ENCODE measurements at places on chromosomes 5 and 9.
A peak's percentile ranks its signal among the peaks of the same experiment; 100 is the strongest.

DNA sequence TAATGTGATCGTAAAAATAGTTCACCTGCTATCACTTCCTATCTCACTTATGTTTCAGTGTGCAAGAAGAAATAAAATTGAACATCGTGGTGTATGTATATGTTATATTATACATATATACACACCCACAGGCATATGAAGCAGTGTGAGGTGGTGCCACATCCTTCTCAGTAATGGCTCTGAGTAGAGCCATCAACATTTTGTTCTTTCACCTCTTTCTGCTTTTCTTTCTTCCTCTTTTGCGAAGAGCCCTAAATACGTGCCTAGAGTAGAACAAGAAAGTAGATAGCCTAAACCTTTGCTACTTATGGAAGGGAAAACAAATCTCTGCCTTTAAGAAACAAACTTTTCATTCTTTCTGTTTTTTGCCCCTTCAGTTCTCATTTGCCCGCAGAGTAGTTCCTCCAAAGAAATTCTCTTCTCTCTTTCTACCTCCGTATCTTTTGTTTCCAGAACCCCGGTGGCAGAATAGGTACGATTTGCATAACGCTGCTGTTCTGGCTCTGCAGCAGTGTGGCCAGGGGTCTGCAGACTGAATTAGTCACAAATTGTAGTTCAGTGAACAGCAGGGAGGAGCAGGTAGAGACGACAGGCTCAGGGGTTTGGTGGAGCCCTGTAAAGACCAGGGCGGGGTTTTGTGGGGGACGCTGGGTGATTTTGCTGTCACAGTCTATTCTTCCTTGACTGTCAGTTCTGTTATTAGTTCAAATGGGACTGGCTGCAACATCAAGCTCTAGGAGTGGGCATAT, 40.5 kb upstream of the PJA2 start:
- H3K27ac ChIP-seq: no peak overlapping the region
- DNase-seq: no peak
- peaks cover 11% of the 10 kb centered on the region for H3K4me1 ChIP-seq
- no peaks in the 10 kb centered on the region for H3K27me3 ChIP-seq

DNA sequence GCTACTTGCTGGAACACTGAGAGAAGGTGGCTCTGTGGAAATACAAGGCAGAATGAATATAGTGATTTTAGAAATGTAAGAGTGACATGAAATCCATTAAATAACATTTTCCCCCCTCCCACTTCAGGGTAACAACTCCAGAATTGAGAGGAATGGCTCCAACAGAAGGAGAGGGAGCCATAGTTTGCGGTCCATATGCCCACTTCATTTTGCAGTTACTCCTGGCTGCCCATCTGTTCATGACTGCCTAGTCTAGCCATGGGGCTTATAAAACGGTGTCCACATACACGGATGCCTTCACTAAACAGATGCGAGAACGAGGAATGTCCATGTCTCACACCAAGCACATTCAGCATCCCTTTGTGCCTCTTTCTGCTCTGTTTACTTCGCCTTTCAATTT, 186.7 kb downstream of the TMEM38B start:
- H3K4me1 ChIP-seq: no peaks in the 10 kb centered on the region
- H3K4me3 ChIP-seq: no peak overlapping the region
- no peaks in the 10 kb centered on the region for H3K36me3 ChIP-seq
- no peak overlapping the region for H3K27ac ChIP-seq
- no peaks in the 10 kb centered on the region for H3K27me3 ChIP-seq
- no peak for DNase-seq

GRCh38 chr5:74919487-74919886, 53.3 kb upstream of the FAM169A start:
- H3K27me3 ChIP-seq: no peaks in the 10 kb centered on the region
- no peak overlapping the region for H3K4me3 ChIP-seq
- DNase-seq: peak; percentile 81
- no peaks in the 10 kb centered on the region for H3K4me1 ChIP-seq

GRCh38 chr5:105812304-105812703, 1858.4 kb downstream of the EFNA5 start:
- no peak overlapping the region for H3K4me3 ChIP-seq

DNA sequence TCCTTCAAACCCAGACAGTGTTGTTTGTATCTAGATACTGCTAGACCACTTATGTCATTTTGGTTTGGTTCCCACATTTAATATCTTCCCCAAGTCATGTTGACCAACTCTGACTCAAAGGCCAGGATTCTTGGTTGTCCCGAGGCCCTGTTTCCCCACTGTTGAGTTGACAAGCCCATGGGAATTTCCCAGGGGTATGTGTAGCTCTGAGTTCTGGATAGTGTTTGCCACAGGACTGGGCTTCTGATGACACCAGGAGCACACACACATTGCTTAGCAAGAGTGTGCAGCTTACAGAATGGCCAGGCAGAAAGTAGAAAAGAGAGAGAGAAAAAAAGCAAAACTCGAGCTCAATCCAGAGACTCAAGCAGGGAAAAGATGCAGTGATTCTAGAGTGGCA, 214.4 kb downstream of the NXNL2 start:
- peak; percentile 85 for DNase-seq
- peak overlapping the region; percentile 74 for H3K27ac ChIP-seq
- H3K36me3 ChIP-seq: no peaks in the 10 kb centered on the region
- H3K27me3 ChIP-seq: no peaks in the 10 kb centered on the region

- no peak for DNase-seq
- no peaks in the 10 kb centered on the region for H3K4me1 ChIP-seq
- H3K36me3 ChIP-seq: no peaks in the 10 kb centered on the region
- no peaks in the 10 kb centered on the region for H3K27me3 ChIP-seq
- no peak overlapping the region for H3K27ac ChIP-seq
- H3K4me3 ChIP-seq: no peak overlapping the region
Observed at GRCh38 chr5:82811490-82811889, 265.7 kb downstream of the TMEM167A start.

DNA sequence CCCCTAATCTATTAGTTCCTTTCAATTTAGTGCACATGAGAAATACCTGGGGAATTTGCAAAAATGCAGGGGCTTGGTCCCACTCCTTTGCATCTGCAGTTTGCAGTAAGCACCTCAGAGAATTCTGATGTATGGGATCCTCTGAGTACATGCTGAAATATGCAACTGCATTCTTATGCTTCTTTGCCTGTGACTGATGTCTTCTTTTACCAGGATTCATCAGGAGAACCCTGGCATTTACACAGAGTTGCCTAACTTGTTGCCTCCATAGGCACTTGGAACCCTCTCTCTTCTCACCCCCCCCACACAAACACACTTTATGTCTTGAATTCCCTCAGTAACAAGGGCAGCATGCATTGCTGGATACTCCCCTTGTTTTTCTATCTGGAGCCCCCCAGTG, 173.1 kb downstream of the KDM4C start:
- no peaks in the 10 kb centered on the region for H3K27me3 ChIP-seq
- H3K36me3 ChIP-seq: no peaks in the 10 kb centered on the region
- H3K4me3 ChIP-seq: no peak overlapping the region
- no peak overlapping the region for H3K27ac ChIP-seq
- no peak for DNase-seq
- no peaks in the 10 kb centered on the region for H3K4me1 ChIP-seq

GRCh38 chr9:137123468-137123837, 8.9 kb upstream of the DPP7 start:
- no peaks in the 10 kb centered on the region for H3K36me3 ChIP-seq
- no peak for DNase-seq
- no peaks in the 10 kb centered on the region for H3K27me3 ChIP-seq
- H3K4me3 ChIP-seq: no peak overlapping the region
- peaks cover 20% of the 10 kb centered on the region for H3K4me1 ChIP-seq

- H3K36me3 ChIP-seq: peaks cover 36% of the 10 kb centered on the region
- peak overlapping the region; percentile 93 for H3K27ac ChIP-seq
- no peaks in the 10 kb centered on the region for H3K27me3 ChIP-seq
- DNase-seq: no peak
- peaks cover 24% of the 10 kb centered on the region for H3K4me1 ChIP-seq
Observed at GRCh38 chr9:35606138-35606504, 1.1 kb downstream of the TESK1 start.

Data from esophagus muscularis mucosa (tissue), 4 donors.